ENCODE measurements at places on chromosomes 1 and 21.

- DNase-seq = no peak
Measured at GRCh38 chr1:77828098-77828497, 48.6 kb downstream of the MIGA1 start.

GRCh38 chr1:6083801-6084446, 38.2 kb downstream of the KCNAB2 start:
- peak; percentile 20 for DNase-seq

DNA sequence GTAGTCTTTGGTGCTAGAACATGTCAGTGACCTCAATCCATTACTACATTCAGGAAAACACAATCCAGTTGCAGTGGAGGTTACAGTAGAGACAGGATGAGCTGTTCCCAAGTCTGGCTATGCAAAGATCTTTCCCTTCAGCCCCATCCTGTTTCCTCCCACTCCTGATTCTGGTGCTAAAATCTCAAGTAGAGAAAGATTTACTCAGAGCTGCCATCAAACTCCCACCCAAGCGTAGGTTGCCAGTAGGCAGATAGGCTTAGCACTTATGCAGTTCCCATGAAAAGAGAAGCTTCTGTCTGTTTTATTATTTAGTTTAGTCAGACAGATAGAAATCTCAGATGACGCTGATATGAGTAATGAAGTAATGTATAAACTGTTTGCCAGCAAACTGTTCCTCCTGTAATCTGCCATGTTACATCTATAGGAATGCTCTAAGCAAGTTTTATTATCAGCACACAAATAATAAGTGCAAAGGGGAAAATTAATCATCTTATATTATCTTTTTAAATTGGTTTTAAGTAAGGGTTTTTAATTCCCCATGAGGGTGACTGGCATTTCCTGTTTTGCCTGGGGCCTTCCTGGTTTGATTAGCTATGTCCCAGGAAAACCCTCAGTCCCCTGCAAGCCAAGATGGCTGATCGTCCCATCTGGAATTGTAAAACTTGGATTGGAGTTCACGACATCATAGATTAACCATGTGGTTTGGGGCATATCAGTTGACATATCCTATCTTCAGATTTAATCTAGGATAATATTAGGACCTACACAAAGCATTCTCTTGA, 188.3 kb upstream of the PALMD start:
- DNase-seq = peak; percentile 57

GRCh38 chr1:9302745-9303524, 10.2 kb downstream of the SPSB1 start:
- peak; percentile 84 for DNase-seq

GRCh38 chr1:27536767-27537166, 46.8 kb upstream of the WASF2 start:
- DNase-seq = no peak

GRCh38 chr1:102853136-102853535, 255.2 kb downstream of the COL11A1 start:
- DNase-seq = no peak

GRCh38 chr1:226615876-226616275, 67.3 kb downstream of the STUM start:
- DNase-seq = no peak

DNA sequence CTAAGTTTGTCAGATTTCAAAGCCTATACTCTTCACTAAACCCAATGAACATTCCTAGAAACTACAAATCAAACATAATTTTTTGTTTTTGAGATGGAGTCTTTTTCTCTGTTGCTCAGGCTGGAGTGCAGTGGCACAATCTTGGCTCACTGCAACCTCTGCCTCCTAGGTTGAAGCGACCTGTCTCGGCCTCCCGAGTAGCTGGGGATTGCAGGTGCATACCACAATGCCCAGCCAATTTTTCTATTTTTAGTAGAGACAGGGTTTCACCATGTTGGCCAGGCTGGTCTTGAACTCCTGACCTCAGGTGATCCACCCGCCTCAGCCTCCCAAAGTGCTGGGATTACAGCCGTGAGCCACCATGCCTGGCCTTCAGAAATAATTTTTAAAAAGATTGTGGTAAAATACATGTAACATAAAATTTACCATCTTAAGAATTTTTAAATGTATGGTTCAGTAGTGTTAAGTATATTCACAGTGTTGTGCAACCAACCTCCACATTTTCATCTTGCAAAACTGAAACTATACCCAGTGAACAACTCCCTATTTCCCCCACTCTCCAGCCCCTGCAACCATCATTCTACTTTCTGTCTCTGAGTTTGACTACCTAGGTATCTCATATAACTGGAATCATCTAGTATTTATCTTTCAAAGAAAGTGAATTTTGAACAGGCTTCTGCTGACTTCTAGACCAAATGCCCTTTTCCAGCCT, 2.7 kb upstream of the CFAP141 start:
- DNase-seq = no peak

GRCh38 chr1:53546409-53547155, 87.4 kb downstream of the DMRTB1 start:
- no peak for DNase-seq

DNA sequence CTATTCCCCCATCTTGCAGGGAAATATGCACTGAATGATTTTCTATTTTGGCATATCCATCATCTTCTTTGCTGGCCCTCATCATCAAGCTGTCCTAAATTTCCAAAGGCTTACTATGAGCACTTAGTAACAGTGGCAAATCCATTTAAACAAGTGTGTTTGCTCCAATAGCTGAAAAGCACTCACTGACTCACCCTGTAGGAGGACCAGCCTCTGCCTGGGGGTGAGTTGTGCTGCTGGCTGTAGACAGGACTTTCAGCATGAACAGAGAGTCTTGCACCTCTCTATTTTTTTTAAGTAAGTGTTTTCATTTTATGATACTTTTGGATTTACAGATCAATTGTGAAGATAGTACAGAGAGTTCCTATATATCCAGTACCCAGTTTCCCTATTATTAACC, 97.3 kb downstream of the SLC35F3 start:
- no peak for DNase-seq

DNA sequence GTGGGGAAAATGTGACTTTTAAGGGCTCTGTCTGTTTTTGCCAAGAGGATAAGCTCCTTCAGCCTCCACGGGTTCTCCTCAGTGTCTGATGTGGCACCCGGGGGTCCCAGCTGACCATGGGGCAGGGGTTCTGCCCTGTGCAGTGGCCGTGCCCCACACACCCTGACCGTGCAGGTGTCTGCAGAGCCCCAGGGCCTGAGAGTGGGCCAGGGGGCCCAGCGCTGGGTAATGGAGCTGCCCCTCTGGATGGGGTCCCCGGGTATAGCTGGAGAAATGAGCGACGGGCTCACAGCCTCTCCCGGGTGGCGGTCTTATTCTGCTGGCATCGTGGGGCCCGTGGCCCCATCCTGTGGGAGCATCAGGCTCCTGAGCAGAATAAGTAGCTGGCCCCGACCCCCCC, 2.9 kb upstream of the PFKL start:
- DNase-seq = no peak

DNA sequence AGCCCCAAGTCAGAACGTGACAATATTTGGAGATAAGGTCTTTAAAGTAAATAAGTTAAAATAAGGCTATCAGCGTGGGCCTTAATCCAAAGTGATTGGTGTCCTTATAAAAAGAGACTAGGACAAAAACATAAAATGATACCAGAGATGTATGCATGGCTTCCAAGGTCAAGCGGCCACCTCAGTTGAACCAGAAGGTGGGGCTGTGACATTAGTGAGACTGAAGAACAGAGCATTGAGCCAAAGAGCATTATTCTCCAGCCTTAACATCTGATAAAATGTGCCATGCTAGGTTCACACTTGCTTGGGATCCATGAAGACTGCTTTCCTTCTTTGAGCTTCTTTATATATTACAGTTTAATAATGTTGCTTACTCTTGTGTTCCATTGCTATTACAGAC, 554.6 kb downstream of the PLA2G4A start:
- DNase-seq = no peak

GRCh38 chr1:106787520-106787919, 269.0 kb upstream of the PRMT6 start:
- no peak for DNase-seq
